ENCODE measurements at places on chromosomes 2 and 18. TPM values are rescaled to one million over a fixed set of nuclear protein-coding genes. Genes with fewer than 3 reads are reported as not detected.
A peak's percentile ranks its signal among the peaks of the same experiment; 100 is the strongest.

- no peak overlapping the region for H3K27ac ChIP-seq
- no peak overlapping the region for H3K4me3 ChIP-seq
- no peaks in the 10 kb centered on the region for H3K36me3 ChIP-seq
Observed at GRCh38 chr2:227451655-227451992, 20.3 kb upstream of the AGFG1 start.

GRCh38 chr2:178482437-178482836, 2.2 kb downstream of the PLEKHA3 start:
- H3K4me1 ChIP-seq: peaks cover 53% of the 10 kb centered on the region
- H3K27ac ChIP-seq: no peak overlapping the region
- DNase-seq: no peak
- peaks cover 13% of the 10 kb centered on the region for H3K36me3 ChIP-seq
- no peaks in the 10 kb centered on the region for H3K27me3 ChIP-seq
- H3K4me3 ChIP-seq: peak overlapping the region; percentile 79

- H3K27me3 ChIP-seq: no peaks in the 10 kb centered on the region
- peaks cover 4% of the 10 kb centered on the region for H3K4me1 ChIP-seq
- H3K27ac ChIP-seq: no peak within 1 kb of the TSS
- DNase-seq: no peak
- H3K36me3 ChIP-seq: peaks cover 2% of the 10 kb centered on the region
- no peak within 1 kb of the TSS for H3K4me3 ChIP-seq
Observed at GRCh38 chr2:240624950-240625621, at the start of gene GPR35. GPR35 (plus strand) TSS chr2:240625480; CDS start chr2:240629953, 4,473 bp downstream.

GRCh38 chr18:50298443-50299284, 11.2 kb upstream of the CXXC1 start:
- H3K27ac ChIP-seq: no peak overlapping the region
- H3K4me1 ChIP-seq: peaks cover 5% of the 10 kb centered on the region
- no peaks in the 10 kb centered on the region for H3K36me3 ChIP-seq
- H3K27me3 ChIP-seq: peaks cover 48% of the 10 kb centered on the region
- DNase-seq: no peak
- H3K4me3 ChIP-seq: peak overlapping the region; percentile 54

Gene MEIS1
- 146 TPM for total RNA-seq

- peaks cover 5% of the 10 kb centered on the region for H3K4me1 ChIP-seq
- DNase-seq: no peak
- no peak overlapping the region for H3K27ac ChIP-seq
- peaks cover 28% of the 10 kb centered on the region for H3K36me3 ChIP-seq
- H3K27me3 ChIP-seq: no peaks in the 10 kb centered on the region
Observed at GRCh38 chr2:134348239-134348638, 94.4 kb downstream of the MGAT5 start.

DNA sequence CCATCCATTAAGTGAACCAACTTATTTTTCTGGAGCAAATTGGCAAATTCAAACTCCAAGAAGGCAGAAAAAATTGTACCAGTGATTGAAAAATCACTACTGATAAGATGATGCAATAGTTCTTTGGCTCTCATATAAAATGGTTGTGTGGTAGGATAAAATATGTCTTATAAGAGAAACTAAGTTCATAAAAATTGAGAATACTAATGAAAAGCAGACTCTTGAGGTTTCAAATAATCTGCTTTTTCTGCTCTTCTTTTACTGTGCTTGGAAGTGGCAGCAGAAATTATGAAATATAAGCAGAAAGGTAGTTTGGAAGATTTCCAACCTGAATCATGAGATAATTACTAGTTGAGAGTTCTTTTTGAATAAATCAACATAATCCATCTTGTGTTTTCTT, 61.9 kb downstream of the PPP1R1C start:
- H3K27me3 ChIP-seq: no peaks in the 10 kb centered on the region
- no peaks in the 10 kb centered on the region for H3K36me3 ChIP-seq
- H3K4me3 ChIP-seq: no peak overlapping the region
- DNase-seq: no peak
- no peaks in the 10 kb centered on the region for H3K4me1 ChIP-seq
- H3K27ac ChIP-seq: no peak overlapping the region

Gene BMP10
- total RNA-seq: not detected

DNA sequence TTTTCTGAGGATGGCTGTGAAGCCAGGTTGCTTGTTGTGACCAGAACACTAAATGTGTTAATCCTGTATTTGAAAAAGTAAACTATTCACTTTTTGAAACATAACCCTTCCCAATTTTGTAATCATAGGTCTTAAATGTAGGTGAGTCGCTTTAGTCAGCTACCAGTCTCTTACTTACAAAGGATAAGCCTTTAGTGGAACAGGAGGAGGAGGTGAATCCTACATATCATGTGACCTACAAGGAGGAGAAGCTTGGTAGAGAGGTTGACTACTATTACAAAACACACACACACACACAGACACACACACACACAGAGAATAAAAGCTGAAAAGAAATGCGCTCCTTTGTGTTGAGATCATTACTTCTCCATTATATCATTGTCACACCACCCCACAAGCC, 59.9 kb upstream of the SPAG16 start:
- no peak overlapping the region for H3K4me3 ChIP-seq
- H3K27me3 ChIP-seq: no peaks in the 10 kb centered on the region
- no peaks in the 10 kb centered on the region for H3K4me1 ChIP-seq
- no peak for DNase-seq

Gene LRPPRC
- total RNA-seq: 38.4 TPM

DNA sequence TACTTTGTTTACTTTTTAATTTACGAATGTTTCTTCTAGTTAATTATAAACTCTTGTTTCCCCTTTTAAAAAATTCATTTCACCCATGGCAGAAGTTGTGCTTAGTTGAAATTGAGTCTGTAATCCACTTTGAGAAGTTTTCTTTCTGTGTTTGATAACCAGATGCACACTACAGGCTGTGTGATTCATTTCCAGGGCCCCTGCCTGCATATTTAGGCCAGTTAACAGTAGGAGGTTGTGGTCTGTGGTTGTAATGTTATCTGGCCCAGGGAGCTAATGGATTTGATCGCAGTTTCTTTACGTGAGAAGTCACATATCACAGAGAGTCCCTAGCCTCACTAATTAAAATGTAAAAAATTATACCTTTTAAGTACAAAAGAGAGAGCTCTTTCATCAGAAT, 3.3 kb downstream of the CDH7 start:
- H3K36me3 ChIP-seq: no peaks in the 10 kb centered on the region
- DNase-seq: no peak
- no peak overlapping the region for H3K4me3 ChIP-seq
- H3K4me1 ChIP-seq: peaks cover 18% of the 10 kb centered on the region
- no peak overlapping the region for H3K27ac ChIP-seq

- H3K27me3 ChIP-seq: no peaks in the 10 kb centered on the region
- DNase-seq: no peak
- H3K36me3 ChIP-seq: no peaks in the 10 kb centered on the region
Observed at GRCh38 chr2:12244070-12244469, 472.7 kb upstream of the TRIB2 start.

DNA sequence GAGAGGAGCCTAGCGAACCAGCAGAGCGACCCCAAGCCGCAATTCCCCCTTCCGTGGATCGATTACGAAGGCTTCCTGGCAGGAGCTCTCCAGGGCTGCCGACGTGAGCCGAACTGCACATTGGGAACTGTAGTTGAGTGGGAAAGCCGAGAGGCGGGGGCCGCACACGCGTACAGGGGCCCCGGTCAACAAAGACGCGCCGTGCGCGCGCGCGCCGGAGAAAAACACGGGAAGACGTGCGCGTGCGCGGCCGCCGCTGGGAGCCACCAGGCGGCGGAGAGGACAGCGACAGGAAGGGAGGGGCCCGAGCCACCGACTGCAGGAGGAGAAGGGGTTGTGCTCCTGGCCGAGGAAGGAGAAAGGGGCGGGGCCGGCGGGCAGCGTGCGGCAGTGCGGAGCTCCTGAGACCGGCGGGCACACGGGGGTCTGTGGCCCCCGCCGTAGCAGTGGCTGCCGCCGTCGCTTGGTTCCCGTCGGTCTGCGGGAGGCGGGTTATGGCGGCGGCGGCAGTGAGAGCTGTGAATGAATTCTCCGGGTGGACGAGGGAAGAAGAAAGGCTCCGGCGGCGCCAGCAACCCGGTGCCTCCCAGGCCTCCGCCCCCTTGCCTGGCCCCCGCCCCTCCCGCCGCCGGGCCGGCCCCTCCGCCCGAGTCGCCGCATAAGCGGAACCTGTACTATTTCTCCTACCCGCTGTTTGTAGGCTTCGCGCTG, at the start of gene SPAST:
SPAST (plus strand) TSS at position 247 of the 711 bp plus-strand sequence; CDS start at position 523, 276 bp downstream.
- DNase-seq: peak; percentile 98
- H3K27ac ChIP-seq: peak within 1 kb of the TSS; percentile 86
- peaks cover 32% of the 10 kb centered on the region for H3K4me1 ChIP-seq
- H3K36me3 ChIP-seq: peaks cover 7% of the 10 kb centered on the region
- peak within 1 kb of the TSS; percentile 76 for H3K4me3 ChIP-seq

DNA sequence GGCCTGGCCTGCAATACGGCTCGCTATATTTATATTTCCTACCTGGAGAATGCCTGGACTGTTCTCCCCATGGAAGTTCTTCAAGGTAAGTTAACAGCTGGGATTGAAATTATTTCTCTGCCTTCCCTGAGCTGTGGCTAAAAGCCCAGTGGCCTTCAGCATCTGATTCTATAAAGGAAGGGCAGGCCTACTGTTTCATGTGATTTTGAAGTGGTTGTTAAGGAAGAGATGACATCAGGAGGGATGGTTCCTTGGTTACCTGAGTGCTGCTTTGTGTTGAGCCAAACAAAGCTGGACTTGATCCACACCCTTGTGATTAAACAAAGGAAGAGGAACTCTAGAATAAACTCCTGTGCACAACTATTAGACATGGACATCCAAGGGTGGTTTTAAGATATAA, 61.6 kb downstream of the MFSD6 start:
- H3K27ac ChIP-seq: peak overlapping the region; percentile 84
- H3K27me3 ChIP-seq: no peaks in the 10 kb centered on the region
- no peak for DNase-seq

GRCh38 chr2:75035444-75036353, 77.3 kb downstream of the POLE4 start:
- no peaks in the 10 kb centered on the region for H3K27me3 ChIP-seq
- no peaks in the 10 kb centered on the region for H3K36me3 ChIP-seq
- H3K4me3 ChIP-seq: no peak overlapping the region
- peak; percentile 26 for DNase-seq
- H3K27ac ChIP-seq: no peak overlapping the region
- no peaks in the 10 kb centered on the region for H3K4me1 ChIP-seq

- no peak for DNase-seq
- no peaks in the 10 kb centered on the region for H3K27me3 ChIP-seq
- H3K4me1 ChIP-seq: peaks cover 41% of the 10 kb centered on the region
- no peaks in the 10 kb centered on the region for H3K36me3 ChIP-seq
- no peak overlapping the region for H3K27ac ChIP-seq
Observed at GRCh38 chr2:74841641-74842040, 7.7 kb downstream of the HK2 start.

DNA sequence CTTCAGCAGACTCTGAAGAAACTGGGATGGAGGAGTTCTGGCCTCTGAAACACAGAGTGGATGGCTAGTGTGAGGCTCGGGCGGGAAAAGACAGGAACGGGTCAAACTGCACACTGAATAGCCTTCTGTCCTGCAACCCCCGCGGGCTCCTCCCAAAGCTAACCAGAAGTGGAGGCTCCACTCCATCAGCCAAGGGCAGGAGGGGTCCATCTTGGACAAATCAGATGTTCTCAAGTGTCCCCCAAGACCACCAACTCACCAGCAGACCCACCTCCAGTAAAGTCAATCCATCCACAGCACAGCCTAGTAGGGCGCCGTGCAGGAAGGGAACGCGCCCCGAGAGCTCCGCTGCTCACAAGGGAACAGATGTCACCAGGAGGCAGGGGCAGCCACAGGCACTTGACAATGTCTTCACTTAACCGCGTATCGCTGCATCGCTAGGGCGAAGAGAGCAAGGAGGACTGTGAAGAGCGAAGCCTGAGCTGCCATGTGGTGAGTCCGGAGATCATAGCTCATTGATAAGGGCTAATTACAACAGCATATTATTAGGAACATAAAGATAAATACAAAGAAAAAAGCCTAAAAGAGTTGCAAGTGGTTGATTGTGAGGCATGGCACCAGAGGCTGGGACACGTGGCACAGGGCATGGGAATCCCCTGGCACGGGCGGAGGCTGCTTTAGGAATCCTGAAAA, 494.6 kb upstream of the MYT1L start:
- no peak overlapping the region for H3K4me3 ChIP-seq
- H3K27me3 ChIP-seq: no peaks in the 10 kb centered on the region
- no peaks in the 10 kb centered on the region for H3K4me1 ChIP-seq
- no peak for DNase-seq
- no peak overlapping the region for H3K27ac ChIP-seq

DNA sequence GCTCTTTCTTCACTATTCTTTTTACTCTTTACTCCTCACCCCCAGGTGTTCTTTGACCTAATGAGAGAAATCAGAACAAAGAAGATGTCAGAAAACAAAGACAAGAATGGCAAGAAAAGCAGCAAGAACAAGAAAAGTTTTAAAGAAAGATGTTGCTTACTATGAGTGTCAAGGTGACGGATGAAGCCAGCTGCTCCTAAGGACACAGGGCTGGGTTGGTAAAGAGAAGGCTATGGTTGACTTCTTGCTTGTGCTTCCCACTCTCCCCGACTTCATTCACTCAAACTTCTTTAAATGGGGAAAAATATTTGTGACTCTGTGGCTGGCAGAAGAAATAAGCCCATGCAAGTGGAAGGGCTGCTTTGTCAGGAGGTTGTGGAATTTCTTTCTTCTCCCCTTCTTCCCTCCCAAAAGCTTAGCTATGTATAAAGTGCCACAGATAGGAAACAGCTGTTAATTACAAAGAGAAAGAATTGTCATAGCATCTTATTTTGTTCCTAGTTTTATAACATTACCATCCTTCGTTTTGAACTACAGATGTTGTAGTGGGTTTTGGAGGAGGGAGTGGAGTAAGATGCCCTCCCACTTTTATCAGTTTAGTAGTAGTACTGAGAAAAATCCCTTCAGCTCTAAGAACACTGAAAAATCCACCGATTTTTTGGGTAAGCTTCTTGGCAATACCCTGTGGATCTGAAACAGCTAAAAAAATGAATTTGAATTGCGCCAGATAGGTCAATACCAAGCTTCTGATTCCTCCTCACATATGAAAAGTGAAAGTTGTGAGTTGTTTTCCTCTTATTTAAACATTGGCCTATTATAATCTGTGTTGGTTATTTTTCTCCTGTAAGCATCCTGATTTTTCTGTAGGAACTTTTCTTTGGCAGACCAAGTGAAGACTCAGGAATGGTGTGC, 40.7 kb downstream of the RALB start:
- DNase-seq: no peak
- no peaks in the 10 kb centered on the region for H3K27me3 ChIP-seq
- no peaks in the 10 kb centered on the region for H3K4me1 ChIP-seq
- H3K36me3 ChIP-seq: peaks cover 80% of the 10 kb centered on the region
- peak overlapping the region; percentile 23 for H3K27ac ChIP-seq
- no peak overlapping the region for H3K4me3 ChIP-seq

DNA sequence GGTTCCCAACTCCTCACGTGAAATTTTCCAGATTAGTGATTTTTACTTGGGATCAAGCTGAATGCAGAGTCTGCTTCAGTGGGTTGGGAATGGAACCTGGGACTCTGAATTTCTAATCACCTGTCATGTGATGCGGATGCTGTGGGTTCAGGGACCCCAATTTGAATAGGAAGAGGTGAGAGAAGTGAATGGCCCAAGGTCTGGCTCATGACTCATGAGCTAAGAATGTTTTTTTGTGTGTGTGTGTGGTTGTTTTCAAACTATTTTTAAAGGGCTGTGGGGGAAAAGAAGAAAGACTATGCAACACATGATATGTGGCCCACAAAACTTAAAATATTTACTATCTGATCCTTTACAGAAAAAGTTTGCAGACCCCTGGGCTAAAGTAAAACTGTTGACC, 108.5 kb upstream of the CYRIA start:
- no peak overlapping the region for H3K4me3 ChIP-seq
- no peaks in the 10 kb centered on the region for H3K36me3 ChIP-seq
- H3K27ac ChIP-seq: no peak overlapping the region
- DNase-seq: no peak
- no peaks in the 10 kb centered on the region for H3K4me1 ChIP-seq
- peaks cover 12% of the 10 kb centered on the region for H3K27me3 ChIP-seq

- no peaks in the 10 kb centered on the region for H3K36me3 ChIP-seq
- no peaks in the 10 kb centered on the region for H3K27me3 ChIP-seq
- no peak overlapping the region for H3K27ac ChIP-seq
- no peak for DNase-seq
Observed at GRCh38 chr2:107542314-107542740, 284.4 kb upstream of the RGPD4 start.

All from esophagus muscularis mucosa (tissue), 4 donors.